ENCODE measurements at places on chromosomes 16 and 17.
A peak's percentile ranks its signal among the peaks of the same experiment; 100 is the strongest.

GRCh38 chr16:637081-638018 is 1.2 kb upstream of the METTL26 start:
- DNase-seq, result peak; percentile 79

DNA sequence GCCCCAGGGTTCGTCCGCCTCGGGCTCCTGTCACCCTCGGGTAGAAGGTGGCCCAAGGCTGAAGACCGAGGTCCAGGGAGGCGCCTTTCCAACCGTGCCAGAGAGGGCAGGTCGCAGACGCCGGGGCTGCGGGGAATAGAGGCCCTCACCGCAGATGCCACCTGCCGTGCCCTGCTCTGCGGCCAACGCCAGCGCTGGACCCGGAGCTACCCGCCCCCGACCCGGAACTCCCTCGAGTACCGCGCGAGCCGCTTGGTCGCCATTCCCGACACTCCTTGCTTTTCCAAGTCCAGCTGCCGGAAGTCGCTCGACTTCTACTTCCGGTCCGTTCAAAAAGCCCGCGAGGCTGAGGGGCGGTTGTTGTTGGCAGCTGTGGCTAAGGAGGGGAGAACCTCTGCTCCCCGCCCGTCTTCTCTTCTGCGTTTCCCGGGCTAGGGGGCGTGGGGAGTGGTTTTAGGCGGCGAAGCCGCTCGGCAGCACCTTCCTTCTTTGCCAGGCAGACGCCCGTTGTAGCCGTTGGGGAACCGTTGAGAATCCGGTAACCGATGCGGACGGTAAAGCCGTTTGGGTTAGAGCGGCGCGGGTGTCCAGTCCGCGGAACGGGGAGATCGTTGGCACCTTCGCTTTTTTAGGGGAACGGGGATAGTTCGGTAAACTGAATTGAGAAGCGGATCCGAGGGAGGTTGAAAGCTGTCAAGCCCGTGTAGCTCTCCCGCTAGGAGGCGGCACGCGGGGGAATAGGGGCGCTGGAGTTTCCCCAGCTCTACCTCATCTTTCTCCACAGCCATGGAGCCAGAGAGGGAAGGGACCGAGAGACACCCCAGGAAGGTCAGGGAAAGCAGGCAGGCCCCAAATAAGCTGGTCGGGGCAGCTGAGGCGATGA is at the start of the genes ERI2 and REXO5:
ERI2 (minus strand) TSS at position 305 of the 883 bp plus-strand sequence; CDS start at position 263, 42 bp downstream.
REXO5 (plus strand) TSS at position 360 of the 883 bp plus-strand sequence; CDS start at position 787, 427 bp downstream.
- peak; percentile 55 for DNase-seq

DNA sequence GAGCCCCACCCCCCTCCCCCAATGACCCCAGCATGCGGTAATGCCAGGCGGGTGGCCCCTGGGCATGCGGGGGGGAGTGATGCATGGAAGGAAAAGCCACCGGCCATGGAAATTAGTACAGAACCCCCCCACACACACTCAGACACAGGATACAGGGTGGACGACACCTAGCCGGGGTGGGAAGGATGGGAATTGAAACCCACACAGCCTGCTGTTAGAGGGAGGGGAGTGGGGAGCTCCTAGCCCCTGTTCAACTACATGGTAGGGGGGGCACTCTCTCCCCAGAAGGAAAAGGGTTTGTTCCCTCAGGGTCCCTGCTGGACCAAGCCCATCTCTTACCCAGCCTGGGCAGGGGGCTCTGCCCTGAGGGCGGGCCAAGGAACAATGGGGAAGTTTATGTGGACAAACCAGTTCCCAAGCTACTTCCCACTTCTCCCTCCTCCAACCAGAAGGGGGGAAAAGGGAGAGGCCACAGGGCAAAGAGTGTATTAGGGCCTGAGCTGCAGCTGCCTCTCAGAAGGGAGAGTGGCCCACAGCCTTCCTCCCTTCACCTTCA is 5.2 kb downstream of the TMUB2 start:
- DNase-seq, result no peak

DNA sequence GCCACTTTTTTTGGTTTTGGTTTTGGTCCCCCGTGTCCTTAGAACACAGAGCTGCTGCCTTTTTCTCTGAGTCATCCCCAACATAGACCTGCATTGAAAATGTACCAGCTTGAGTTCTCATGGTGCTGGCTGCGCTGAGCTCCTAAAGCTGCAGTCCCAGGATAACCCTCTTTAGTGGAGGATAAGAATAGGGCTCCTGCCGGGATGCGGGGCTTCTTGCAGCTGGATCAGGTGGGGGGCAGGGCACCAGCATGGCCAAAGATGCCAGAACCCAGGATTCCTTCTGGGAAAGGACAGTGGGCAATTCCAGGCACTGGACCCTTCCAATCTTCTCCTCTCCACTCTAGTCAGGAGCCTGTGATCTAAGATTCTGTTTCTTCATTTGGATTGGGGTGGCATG is 8.3 kb upstream of the CLUH start:
- no peak for DNase-seq

GRCh38 chr17:68102318-68102758 is 66.8 kb downstream of the KPNA2 start:
- no peak for DNase-seq

DNA sequence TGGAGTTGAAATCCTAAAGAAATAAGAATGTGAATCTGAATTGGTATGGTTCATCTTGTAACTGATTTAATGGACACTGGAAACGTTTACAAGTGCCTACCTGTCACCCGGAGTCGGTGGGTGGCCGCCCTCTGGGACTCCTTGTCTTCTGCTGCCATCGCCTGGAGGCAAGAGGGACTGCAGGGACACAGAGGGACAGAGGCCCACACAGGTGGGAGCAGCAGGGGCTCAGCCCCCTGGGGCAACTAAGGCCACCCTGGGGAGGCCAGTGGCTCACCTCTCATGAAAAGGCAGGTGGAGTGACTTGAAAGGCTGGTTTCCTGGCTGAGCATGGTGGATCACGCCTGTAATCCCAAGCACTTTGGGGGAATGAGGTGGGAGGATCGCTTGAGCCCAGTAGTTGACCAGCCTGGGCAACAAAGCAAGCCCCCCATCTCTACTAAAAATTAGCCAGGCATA is 23.2 kb downstream of the TMEM92 start:
- DNase-seq, result peak; percentile 66

Measured in effector CD4-positive, alpha-beta T cell (primary cell).